ENCODE measurements at places on chromosomes 13 and 19.

DNA sequence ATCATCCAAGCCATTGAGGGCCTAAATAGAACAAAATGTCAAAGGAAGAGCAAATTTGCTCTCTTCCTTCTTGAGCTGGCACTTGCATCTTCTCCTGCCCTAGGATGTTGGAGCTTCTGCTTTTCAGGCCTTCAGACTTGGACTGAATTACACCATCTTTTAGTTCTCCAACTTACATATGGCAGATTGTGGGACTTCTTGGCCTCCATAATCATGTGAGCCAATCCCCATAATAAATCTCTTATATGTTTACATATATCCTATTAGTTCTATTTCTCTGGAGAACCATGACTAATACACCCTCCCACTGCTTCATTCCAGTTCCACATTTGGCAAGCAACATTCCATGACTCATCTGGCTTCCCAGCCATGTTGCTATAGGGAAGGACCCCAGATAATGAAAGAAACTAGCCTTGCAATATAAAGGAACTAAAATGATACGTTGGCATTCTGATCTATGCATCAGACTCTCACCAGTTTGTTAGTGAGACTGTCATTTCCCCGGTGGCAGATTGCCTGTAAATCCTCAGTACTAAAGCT is 11.0 kb upstream of the ACOD1 start:
- no peak for DNase-seq

- peak; percentile 79 for DNase-seq
These were observed 15.0 kb upstream of the PGLS start for GRCh38 chr19:17496337-17496997.

GRCh38 chr13:41491436-41491835 is 34.1 kb downstream of the RGCC start:
- DNase-seq: no peak

DNA sequence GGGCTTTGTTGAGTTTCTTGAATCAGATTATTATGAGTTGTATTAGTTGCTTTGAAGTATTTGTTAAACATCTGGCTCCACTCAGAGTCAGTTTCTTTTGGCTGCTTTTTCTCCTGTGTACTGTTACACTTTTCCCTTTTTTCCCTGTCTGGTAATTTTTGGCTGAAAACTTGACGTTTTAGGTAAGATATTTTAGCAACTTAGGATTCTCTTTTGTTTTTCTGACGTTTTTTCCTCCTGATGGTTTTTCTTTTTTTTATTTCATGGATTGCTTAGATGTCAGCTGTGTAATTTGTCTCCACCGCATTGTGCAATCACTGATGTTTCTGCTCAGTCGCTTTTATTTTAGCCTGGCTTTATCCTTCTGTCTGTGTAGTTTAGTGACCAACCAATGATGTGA is 20.7 kb downstream of the RFC3 start:
- no peak for DNase-seq

GRCh38 chr13:26660766-26661165 is 99.8 kb downstream of the GPR12 start:
- no peak for DNase-seq

DNA sequence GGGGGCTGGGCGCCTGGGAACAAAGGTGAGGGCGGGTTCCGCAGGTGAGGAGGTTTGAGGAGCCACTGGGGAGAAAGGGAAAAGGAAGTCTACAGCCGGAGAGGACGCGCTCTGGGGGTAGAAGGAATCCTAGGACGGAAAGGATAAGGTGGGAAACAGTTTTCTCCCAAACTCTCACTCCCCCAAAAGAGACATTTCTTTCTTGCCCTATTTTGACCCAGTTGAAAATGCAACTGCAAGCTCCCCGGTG is 651 bp upstream of the POLR1D start:
- no peak for DNase-seq

GRCh38 chr19:10043286-10043927 is 30.1 kb downstream of the RDH8 start:
- DNase-seq: no peak
